ENCODE measurements at places on chromosomes 2 and 18.

GRCh38 chr18:9333441-9334328 is 888 bp upstream of the TWSG1 start:
- peak; percentile 27 for DNase-seq

DNA sequence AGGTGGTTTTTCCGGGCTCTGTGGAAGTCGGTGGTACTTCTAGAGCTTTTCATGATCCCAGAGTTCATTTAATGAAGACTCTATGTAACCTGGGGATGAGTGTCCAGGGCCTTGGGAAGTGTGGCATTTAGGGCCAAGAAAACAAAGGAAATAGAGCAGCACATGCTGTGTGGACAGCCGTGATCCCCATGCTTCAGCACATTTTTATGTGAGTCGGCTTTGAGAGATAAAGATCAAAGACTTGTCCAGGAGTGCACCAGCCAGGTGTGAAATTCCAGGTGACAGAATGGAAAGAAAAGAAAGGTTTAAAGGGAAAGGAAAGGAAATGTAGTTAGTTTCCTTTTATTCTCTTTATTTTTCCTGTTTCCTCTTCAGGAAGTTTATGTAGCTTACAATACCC is 258.0 kb upstream of the NRP2 start:
- no peak for DNase-seq

GRCh38 chr2:9773903-9774239 is 69.4 kb upstream of the TAF1B start:
- no peak for DNase-seq

DNA sequence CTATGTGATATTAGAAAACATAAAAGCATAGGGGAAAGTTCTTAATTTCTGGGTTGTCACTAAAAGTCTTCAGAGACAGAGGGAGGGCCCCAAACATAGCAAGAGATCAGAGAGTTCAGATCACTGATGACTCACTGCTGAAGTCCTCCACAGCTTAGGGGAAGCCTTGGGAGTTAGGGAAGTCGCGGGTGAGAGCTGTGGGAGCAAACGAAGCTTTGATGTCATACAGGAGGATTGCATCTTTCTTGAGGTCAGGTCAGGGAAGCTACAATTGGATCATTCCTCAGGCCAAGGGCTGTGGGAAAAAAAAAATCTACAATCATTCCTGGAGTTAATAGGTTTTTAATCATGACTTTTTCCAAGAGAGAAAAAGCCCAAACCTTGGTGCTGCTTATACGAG is 96.2 kb downstream of the COPS8 start:
- no peak for DNase-seq

GRCh38 chr18:75896865-75897264 is 469.4 kb upstream of the SMIM21 start:
- no peak for DNase-seq

GRCh38 chr18:36250827-36251226 is 46.7 kb upstream of the FHOD3 start:
- no peak for DNase-seq

DNA sequence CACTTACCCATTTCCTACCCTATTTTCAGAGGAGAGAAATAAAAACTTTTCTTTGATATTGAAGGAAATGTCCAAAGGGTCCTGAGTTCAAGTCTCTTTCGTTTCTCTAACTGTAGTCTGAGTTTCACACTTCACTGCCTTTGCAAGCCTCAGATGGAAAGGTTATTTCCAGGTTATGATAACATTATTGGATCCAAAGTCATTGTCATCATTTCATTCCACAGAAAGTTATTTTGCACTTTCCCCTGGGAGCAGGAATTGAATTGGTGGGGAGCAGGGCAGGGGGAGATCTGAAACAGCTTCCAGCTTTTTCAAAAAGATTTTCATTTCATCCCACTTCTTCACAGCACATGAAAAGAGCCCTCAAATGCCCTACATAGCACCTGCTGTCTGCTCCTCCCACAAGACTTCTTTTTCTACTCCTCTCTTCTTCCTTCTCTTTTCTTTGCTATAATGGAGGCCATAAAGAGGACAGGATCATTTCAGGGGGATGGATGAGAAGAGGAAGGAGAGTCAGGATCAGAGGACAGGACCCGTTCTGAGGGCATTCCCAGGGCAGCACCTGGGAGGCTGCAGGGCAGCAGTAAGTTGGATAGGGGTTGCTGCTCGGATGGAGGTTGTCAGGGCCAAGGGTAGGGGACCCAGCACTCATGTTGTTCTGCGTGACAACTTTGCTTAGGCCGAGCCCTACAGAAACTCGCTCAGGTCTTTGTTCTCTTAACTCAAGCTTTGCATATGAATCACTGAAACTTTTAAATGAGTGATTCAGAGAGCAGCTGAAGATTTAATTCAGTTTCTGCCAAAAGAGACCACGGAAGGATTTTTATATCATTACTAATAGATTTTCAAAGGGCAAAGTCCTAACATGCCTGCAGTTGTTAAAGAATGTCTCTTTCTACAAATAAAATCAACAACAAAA is 11.4 kb upstream of the GALNT5 start:
- DNase-seq: no peak

GRCh38 chr2:44752761-44753160 is 188.7 kb upstream of the SIX3 start:
- DNase-seq: no peak

- DNase-seq: no peak
Measured at GRCh38 chr2:7060631-7061449, 143.6 kb downstream of the RNF144A start.

DNA sequence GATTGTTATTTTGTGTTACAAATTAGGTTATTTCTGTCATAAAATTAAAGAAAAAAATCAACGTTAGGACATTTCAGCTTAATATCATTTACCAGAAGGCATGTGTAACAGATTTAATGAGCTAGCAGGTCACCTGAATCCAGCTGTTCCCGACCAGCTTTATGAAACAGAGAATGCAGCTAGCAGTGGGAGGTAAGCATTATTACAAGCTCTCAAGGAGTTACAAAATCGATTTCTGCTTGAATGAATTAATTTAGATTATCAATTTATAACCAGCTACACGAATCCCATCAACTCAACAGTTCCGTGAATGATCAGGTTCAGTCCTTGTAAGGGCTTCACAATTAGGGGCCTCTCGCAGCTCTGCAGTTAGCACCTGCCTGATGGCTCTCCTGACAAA is 211.9 kb downstream of the PTGR3 start:
- DNase-seq: no peak

DNA sequence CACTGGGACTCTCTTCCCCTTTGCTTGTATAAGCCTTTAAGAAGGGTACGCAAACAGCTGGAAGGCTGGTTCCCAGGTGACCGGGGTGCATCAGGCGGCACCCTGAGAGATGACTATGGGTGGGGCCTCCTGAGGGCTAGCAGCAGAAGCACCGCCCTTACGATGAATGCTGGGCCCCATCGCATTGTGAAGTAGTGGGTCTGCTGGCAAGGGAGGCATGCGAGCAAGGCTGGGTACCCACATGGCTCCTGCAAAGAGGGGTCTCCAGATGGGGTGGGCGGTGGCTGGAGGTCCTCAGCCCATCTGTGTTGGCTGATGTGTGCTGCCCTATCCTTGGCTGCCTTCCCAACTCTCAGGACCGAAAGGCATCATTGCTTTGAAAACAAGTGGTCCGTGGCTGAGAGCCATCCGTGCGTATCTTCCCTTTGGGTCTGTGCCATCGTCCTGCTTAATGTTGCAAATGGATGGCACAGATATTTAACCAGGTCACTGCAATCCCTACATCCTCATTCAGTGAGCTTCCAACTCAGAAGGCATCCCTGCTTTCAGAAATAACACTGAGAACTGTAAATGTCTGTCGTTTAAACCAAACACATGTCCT is 83.5 kb upstream of the GPC1 start:
- no peak for DNase-seq

GRCh38 chr2:189265696-189266320 is 86.2 kb upstream of the COL5A2 start:
- no peak for DNase-seq

DNA sequence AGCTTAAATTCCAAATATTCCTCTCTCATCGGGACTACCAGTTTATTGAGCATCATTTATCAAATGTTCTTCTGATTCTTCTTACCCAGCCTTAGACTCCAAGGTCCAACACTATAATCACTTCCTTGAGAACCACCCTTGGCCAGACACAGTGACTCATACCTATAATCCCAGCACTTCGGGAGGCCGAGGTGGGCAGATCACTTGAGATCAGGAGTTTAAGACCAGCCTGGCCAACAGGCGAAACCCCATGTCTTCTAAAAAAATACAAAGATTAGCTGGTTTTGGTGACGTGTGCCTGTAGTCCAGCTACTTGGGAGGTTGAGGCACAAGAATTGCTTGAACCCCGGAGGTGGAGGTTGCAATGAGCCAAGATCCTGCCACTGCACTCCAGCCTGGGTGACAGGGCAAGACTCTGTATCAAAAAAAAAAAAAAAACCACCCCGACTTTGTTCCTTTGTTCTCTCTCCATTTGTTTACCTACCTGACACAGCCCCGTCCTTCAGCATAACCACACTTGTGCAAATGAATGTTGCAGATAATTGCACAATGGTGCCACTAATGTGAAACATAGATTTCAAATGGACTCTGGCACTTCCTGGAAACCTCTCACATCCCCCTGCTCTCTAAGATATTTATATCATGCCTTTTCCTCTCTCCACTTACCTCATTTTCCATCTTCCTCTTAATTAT is 38.9 kb upstream of the LPIN2 start:
- DNase-seq: no peak

GRCh38 chr2:41806286-41806685 is 241.5 kb upstream of the PKDCC start:
- no peak for DNase-seq

- no peak for DNase-seq
Measured at GRCh38 chr2:154978244-154978643, 279.7 kb downstream of the KCNJ3 start.

GRCh38 chr2:25512707-25513106 is 160.7 kb downstream of the DTNB start:
- DNase-seq: no peak

DNA sequence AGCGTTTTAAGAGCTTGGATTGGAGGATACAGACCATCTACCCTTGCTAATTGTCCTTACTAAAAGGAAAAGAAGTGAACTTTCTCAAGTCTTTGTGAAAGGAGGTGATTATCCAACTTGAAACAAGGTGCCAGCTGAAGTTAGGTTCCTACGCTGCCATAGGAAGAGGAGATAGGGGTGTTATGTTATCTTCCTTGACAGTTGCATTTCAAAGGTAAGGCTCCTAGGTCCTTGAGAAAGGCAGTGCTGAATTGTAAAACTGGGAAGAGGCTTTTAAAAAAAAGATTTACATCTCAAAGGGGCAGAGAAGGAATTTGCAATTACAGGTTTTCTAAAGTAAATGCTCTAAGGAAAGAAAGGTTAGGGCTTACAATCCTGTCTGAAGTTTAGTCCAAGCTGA is 810.2 kb upstream of the LRATD1 start:
- DNase-seq: no peak

- no peak for DNase-seq
Measured at GRCh38 chr2:108824316-108825070, 37.9 kb downstream of the CCDC138 start.

GRCh38 chr2:74658516-74658915 is 4.5 kb downstream of the SEMA4F start:
- DNase-seq: no peak

- DNase-seq: no peak
Measured at GRCh38 chr2:241851325-241852115, 7.2 kb downstream of the PDCD1 start.

DNA sequence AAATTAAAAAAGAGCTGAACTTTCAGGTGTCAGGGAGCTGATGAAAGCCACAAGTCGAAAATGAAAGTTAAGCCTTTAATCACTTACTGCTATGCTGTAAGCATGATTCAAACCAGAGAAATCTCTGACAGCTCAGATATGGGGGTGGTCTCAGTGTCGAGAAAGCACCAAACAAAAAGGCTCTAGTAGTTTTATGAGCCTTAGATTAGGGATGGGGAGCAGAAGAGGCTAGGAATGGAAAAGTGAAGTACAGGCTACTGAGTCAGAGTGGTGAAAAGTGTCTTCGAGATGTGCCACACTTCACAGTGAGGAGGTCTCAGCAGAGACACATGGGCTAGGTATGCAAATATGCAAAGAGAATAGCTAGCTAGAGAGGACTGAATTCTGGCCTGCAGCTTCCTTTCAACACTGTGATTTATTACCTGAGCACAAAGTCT is 482.2 kb downstream of the SPAG16 start:
- DNase-seq: no peak

DNA sequence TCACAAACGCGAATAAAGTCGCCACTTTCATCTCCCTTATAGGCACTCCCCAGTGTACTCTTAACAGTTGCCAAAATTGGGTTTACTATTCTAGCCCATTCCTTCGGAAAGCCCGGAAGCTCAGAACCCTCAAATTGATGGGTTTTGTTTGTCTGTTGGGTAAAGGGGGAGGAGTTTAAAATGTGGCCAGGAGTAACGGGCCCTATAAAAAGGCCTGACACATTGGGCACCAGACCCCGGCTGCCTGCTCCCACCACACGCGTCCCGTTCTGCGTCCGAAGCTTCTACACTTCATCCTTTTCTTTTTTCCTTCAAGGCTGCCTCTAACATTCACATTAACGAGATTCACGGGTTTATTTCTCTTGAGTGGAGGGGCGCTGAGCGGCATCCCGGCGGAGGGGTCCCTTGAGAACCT is 837 bp downstream of the NHEJ1 start:
- DNase-seq: no peak

DNA sequence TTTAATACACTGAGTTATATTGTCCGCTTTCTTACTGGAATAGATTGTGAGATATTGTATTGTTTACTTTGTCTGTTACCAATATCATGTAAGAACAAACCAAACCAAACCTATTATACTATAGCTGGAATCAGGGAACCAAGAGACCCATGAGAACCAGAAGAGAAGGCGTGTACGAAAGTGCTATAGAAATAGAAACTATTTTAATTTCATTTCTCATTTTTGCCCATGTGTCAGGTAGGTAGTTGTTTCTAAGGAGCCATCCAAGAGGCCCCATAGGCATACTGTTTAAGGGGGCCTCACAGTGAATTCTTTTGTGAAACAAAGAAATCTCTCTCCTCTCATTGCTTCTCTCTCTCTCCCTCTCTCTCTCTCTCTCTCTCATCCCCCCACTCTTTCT is 363.6 kb downstream of the RNF144A start:
- DNase-seq: no peak

DNA sequence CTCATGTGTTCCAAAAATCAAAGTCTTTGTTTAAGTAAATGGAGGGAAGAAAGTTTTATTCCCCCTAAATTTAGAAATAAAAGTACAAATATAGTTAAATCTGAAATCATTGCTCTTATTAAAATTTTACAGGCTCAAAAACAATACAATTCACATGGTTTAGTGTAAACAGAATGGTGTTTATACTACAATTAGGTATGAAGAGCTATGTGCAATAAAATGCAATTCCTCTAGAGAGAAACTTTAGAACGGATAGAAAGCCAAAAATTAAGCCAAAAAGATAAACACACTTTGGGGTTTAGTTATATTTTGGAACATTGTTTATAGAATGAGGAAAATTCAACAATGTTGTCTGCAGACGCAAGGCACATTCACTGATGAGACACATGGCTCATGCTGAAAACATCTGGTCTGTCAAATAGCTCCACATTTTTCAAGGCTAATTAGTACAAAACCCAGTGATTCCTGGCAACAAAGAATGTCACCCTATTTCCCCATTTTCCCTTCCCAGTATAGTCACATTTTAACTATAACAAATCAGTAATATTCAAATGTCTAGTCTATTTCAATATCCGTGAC is 103.3 kb downstream of the EXOC6B start:
- no peak for DNase-seq

- no peak for DNase-seq
Measured at GRCh38 chr18:42305869-42306593, 351.0 kb downstream of the PIK3C3 start.
